Activated CD4-positive, alpha-beta T cell treated with anti-CD3 and anti-CD28 coated beads, Interleukin-2, amount 50 U/mL, for 24 hours (primary cell): ENCODE measurements at places on chromosomes 6 and 20.

DNA sequence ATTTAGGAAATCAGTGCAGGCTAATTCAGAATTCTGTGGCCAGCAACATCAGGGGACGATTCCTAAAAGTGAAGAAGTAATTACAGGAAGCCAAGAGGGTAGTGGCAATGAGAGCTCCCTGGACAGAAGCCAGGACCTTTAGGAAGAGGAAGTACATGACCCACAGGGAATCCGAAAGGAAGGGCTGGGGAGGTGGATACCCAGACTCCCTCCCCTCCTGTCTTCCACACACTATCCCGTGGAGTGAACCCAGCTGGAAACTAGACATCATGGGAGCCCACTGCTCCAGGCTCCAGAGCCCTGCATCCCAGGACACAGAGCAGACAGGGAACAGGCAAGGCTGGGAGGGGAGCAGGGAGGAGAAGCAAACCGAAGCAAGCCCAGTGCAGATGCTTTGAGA is 83.0 kb downstream of the SNX5 start:
- DNase-seq: no peak

GRCh38 chr6:88662653-88663174 is 300.7 kb downstream of the RNGTT start:
- no peak for DNase-seq

- DNase-seq: no peak
Observed at GRCh38 chr6:1644516-1645060, 34.9 kb downstream of the FOXC1 start.

- no peak for DNase-seq
Observed at GRCh38 chr6:3579652-3580175, 122.9 kb upstream of the SLC22A23 start.

GRCh38 chr6:100230115-100230952 is 234.4 kb downstream of the SIM1 start:
- no peak for DNase-seq

GRCh38 chr20:17642404-17643269 is 39.4 kb downstream of the RRBP1 start:
- DNase-seq: no peak

GRCh38 chr20:1163653-1164052 is 21.1 kb downstream of the TMEM74B start:
- no peak for DNase-seq

DNA sequence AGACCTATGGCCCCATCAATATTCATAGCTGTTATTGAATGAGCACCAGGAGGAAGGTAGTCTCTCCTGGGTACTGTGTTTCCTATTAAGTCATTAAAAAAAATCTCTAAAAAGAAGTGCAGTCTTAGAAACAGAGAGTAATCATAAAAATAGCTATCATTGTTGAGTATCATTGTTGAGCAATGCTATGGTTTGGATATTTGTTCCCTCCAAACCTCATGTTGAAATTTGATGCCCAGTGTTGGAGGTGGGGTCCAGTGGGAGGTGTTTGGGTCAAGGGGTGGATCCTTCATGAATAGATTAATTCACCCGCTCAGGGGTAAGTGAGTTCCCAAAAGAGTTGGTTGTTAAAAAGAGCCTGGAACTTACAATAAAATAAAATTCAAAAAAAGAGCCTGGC is 88.1 kb upstream of the IYD start:
- no peak for DNase-seq

DNA sequence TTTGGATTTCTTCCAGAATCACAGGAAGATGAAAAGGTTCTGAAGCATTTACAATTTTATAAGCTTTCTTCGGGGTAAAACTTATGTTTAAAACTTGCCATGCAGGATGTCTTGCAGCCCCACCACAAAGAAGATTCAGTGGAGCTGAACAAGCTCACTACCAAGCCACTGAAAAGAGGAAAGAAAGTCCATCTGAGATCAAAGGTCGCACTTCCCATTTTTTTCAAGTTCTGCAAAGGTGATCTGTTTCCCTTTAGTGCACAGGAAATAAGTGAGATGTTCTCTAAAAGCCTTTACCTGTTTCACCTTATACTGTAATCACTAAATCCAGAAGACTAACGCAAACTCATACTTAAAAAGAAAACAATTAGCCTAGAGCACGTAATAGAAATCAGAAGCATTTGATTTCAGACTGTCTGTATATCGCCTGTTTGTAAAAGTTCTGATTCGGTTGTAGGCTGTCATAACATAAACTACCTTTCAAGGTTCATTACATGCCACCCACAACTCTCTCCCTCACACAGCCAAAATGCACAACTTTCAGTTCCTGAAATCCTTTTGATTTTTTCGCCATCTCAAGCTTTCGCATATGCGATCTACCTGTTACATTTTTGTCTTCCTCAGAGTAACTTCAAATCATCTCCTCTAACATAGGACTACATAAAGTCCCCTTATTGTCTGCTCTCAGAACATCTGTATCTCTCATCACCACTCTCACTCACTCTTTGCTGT is 1.8 kb downstream of the ECHDC1 start:
- DNase-seq: no peak
